Stimulated activated CD8-positive, alpha-beta memory T cell treated with anti-CD3 and anti-CD28 coated beads, Interleukin-7, amount 100 ng/mL, for 24 hours (primary cell): ENCODE measurements at places on chromosomes 1 and 21.
A peak's percentile ranks its signal among the peaks of the same experiment; 100 is the strongest.

DNA sequence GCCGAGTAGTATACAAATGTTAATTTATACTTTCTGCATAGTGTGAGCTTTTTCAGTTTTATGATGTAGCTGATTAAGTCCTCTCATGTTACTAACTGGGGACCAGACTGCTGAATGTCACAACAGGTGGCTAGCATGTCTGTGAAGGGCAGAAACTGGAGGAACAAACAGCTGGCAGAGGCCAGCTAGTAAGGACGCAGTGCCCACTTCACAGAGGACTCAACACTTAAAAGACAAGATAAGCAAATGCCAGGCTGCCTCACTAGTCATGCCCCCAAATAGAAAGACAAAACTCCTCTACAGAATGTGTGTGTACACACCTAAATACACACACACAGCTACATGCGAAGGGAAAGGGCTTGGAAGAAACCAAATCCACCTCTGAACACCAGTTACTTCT is 73.8 kb upstream of the ZNF678 start:
- no peak for DNase-seq

DNA sequence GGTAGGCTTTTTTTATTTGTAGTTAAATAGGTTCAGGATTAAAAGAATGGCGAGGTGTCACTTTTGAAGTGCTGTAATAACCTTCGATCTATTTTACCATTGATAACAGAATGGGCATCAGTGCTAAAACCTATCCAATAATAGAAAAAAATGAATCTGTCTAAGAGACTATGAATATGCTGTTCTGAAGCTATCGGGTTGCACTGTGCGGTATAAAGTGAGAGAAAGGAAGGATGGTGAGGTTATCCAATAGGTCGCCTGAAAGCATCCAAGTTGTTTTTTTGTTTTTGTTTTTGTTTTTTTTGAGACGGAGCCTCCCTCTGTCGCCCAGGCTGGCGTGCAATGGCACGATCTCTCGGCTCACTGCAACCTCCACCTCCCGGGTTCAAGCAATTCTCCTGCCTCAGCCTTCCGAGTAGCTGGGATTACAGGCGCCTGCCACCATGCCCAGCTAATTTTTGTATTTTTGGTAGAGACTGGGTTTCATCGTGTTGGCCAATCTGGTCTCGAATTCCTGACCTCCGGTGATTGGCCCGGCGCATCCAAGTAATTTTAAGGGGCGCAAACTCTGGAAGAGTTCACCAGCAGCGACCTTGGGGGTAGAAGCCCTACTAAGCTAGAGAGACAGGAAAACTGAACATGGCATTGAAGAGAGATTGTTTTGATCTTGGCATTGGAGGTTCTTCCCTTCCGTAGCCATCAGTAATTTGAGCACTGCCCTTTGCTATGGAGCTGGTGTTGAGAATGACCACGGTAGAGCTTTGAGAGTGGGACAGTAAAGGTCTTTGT is 8.7 kb upstream of the MDM4 start:
- DNase-seq, result no peak

GRCh38 chr1:73898540-73898939 is 299.4 kb downstream of the LRRIQ3 start:
- DNase-seq, result no peak

DNA sequence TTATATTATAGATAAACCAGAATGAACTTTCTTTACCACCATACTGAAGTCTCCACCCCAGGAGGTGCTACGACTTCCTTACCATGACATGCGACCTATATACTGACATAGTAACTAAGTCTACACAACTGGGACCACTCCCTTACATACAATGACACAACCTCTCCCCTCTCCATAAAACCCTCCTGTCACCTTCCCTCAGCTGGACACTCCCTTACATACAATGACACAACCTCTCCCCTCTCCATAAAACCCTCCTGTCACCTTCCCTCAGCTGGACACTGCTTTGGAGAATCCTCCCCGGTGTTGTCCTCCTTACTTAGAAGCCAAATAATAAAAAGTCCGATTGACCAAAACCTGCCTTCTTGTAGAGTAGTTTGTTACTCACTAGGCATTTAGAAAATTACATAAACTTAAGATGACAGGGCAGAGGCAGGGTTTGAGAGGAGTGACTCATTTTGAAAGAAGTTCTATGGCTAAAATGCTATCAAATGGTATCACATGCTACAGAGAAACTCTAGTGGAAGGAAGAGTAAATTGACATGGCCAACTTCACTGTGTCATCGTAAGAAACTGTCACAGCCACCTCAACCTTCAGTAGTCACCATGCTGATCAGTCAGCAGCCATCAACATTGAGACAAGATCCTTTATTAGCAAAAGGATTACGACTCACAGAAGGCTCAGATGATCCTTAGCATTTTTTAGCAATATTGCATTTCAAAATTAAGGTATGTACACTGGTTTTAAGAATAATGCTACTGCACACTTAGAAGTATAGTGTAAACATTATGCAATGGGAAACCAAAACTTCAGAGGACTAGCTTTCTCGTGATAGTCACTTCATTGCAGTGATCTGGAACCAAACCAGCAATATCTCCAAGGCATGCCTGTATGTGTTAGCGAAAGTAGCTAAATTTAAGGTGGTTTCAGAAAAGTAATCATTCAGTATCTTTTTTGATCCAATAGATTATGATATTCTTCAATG is 56.4 kb downstream of the AHCTF1 start:
- DNase-seq, result no peak

GRCh38 chr1:111958075-111958474 is 31.4 kb downstream of the KCND3 start:
- DNase-seq, result no peak

DNA sequence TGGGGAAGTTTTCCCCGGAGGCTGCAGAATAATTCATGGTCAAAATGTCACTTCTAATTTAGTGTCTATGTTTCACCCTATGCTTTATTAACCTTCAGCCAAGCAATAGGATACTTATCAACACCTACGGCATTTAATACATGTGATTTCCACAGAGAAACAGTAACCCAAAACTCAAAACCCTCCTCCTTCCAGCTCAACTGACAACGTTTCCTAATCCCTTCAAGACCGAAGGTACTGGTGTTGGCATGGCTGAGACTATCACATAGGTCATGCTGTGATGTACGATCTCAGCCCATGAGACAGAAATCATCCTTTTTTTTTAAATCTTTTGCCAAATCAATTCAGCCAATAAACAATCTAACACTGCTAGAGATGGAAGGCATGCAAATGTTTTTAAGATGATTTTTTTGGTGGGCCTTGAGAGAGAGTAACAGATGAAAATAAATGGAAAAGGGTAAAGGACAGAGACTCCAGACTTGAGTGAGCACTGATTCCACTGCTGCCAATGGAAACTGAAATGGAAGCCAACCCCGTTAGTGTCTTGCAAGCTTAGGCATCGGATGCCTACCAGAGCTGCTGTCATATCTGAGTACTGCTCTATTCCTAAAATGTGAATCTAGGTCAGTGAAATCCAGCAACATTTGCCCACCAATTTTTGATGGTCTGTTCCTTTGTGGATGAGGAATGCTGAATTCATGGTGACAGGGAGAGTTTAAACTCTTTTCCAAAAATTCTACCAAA is 63.4 kb upstream of the BCL10 start:
- DNase-seq, result no peak

DNA sequence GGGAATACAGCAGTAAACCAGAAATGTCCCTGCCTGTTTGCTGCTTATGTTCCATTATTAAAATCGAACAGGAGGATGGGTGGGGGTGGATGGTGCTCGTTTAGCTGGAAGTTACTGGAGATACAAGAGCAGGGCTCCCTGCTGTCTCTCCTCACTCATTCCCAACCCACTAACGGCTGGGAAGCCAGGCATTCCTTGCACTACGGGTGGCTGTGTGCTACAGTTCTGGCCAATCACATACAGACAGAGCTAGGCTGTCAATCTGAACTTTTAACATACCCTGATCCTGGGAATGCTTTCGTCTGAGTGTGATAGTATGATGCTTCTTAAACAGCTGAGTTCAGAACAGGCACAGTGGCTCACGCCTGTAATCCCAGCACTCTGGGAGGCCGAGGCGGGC is 7.0 kb downstream of the SIPA1L2 start:
- DNase-seq, result no peak

DNA sequence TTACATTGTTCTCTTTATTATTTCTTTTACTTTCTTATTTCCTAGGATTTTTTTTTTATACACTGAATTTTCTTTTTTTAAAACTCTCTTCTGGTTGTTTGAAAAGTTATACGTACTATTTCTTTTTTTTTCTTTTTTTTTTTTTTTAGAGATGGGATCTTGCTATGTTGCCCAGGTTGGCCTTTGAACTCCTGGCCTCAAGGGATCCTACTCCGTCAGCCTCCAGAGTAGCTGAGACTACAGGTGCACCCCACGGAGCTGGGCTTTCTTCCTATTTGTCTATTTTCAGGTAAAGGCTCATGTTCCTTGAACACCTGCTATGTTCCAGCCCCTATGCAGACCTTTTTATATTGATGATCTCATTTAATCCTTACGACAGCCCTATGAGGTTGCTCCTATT is 29.4 kb upstream of the DYRK1A start:
- DNase-seq, result no peak

- DNase-seq, result no peak
These were observed 312.1 kb downstream of the BACH1 start for GRCh38 chr21:29610779-29611360.

GRCh38 chr1:228737601-228738041 is 2.3 kb downstream of the RHOU start:
- DNase-seq, result no peak

DNA sequence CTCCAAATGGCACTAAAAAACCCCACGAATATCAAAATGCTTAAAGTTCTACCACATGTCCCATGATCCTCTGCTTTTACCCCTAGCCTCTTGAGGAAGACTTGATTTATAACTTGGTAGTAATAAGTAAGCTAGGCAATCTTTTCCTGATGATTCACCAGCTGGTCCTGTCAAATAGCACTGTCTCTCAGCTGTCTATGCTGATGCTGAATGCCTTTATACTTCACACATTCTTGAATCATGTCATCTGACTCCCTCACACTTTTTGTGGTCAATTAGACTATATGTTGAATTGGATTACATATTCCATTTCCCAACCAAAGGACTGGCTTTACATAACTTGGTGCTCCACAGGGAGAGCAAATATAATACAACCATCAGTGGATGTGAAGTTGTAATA is 16.6 kb downstream of the C21orf91 start:
- DNase-seq, result no peak

- DNase-seq, result no peak
These were observed 23.0 kb downstream of the ARHGEF16 start for GRCh38 chr1:3477241-3477995.

GRCh38 chr1:237341391-237341790 is 299.4 kb downstream of the RYR2 start:
- no peak for DNase-seq

DNA sequence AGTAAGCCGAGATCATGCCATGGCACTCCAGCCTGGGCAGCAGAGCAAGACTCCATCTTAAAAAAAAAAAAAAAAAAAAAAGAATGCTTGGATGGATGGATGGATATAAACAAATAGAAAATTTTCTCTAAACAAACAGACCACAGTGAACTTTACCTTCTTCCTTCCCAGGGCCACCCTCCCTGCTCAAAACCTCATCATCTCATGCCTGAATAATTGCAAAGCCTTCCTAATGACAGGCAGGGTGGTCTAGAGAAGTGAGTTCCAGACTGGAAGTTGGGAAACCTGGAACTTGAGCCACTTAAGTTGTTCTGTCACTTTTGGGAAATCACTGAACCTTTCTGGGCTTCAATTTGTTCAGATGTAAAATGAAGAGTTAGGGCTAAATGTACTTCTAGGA is 17.6 kb downstream of the ATP2B4 start:
- DNase-seq, result no peak

GRCh38 chr21:26881504-26882228 is 36.5 kb upstream of the ADAMTS1 start:
- DNase-seq, result no peak

DNA sequence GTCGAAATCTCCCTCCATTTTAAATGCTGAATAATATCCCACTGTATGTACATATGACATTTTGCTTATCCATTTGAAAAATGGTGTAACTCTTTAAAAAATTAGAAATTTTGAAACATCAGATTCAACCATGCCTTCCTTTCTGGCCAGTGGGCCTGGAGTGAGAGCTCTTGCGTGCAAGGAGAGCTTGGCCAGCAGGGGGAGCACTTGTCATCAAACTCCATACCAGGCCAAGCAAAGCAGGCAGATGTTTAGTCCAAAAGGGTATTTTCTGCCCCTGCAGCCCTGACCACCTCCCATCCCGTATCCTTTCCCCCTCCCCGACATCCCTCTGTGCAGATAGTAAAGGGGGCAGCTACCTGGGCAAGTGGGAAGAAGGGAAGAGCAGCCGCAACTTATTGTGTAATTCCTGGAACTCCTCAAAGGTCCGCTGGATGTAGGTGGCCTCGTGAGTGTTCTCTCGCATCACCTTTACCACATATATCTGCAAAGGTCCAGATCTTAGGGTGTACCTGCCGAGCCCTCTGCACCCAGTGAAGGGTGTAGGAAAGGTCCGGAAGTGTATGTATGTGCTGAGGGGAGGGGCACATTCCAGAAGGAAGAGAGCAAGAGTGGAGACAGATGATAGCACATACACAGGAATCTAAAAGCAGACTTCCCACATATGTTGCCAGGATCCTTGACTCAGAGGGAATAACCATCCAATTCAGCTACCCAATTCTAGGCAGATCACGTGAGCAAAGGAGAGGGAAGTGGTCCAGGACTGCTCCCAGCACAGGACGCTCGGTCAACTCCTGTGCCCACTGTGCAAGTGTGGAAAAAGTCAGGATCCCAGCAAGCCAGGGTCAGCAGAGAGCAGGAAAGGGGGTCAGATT is 19.9 kb upstream of the PPP1R15B start:
- peak; percentile 72 for DNase-seq

- DNase-seq, result no peak
These were observed 155.7 kb downstream of the PTPRC start for GRCh38 chr1:198794498-198794897.

DNA sequence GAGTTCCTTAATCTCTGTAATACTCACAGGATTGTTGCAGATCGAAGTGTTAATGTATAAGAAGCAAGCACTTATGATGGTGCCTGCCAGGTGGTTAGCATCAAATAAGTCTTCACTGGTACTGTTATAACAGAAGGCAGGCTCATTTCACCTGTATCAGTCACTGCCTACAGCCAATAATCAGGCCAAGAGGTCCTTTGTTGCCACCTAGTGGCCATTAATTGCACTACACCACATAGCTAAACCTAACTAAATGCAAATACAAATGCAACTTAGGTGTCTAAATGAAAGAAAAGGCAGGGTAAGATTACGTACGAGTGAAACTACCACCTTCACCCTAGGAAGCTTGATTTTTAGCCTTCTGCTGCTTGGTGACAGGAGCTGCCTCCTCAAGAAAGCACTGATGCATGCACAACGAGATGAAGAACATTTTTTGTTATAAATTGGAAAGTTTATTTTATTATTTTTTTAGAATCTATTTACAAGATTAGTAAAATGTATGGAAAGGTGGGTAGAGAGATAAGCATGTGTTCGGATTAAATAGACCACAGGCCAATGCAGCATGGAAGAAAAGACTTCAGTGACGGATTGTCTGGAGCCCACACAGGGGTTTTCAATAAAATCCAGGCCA is 334.8 kb upstream of the CAMK1G start:
- peak; percentile 16 for DNase-seq

DNA sequence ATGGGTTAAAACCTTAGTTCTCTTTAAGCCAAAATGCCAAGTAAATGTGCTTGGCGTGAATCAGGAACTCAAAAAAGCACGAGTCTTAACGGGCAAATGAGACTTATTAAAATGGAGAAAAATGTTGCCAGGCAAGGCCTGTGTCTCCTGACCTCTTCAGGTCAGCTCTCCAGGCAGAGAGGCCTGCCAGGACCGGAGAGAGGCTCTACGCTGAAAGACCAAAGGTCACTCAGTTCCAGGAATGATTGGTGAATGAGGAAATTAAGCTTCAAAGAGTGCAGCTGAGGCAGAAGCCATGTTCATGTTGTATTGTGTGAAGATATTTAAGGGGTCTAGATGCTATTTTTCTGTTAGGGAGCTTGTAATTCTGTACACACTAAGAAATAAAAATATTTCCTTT is 66.6 kb downstream of the SPAG17 start:
- DNase-seq, result no peak
